ENCODE measurements at places on chromosomes 12 and 14.
A peak's percentile ranks its signal among the peaks of the same experiment; 100 is the strongest.

GRCh38 chr14:90132821-90133570 lies 71.2 kb downstream of the KCNK13 start:
- DNase-seq = no peak

DNA sequence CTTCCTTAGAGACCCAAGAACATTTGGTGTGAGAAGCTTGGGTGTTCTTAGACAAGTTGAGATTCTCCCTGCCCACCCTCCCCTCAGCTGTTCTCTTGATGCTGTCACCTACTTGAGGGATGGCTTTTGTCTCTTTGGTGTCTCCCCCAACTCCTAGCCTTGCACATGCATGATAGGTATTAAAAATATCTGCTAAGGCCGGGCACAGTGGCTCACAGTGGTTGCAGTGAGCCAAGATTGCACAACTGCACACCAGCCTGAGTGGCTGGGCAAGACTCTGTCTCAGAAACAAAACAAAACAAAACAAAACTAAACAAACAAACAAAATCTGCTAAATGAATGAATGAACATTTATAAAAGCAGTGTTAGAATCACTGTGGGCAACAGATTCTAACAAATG lies 261.1 kb downstream of the AKAP6 start:
- no peak for DNase-seq

DNA sequence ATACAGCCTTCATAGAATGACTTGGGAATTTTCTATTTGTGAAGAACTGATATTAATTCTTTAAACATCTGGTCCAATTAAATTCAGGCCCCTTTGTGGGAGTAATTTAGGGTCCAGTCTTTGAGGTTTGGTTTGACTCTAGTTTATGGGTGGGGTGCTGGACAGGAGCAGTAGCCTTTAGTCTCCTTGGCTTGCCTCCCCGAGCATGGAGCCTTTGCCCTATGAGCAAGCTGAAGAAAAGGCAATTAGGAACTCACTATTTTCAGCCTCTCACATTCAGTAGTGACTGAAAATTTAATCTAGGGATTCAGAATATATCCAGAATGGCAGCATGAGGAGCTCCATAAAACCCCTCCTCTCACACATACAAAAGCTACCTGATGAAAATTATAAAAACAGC lies 161.1 kb downstream of the TRHDE start:
- no peak for DNase-seq

DNA sequence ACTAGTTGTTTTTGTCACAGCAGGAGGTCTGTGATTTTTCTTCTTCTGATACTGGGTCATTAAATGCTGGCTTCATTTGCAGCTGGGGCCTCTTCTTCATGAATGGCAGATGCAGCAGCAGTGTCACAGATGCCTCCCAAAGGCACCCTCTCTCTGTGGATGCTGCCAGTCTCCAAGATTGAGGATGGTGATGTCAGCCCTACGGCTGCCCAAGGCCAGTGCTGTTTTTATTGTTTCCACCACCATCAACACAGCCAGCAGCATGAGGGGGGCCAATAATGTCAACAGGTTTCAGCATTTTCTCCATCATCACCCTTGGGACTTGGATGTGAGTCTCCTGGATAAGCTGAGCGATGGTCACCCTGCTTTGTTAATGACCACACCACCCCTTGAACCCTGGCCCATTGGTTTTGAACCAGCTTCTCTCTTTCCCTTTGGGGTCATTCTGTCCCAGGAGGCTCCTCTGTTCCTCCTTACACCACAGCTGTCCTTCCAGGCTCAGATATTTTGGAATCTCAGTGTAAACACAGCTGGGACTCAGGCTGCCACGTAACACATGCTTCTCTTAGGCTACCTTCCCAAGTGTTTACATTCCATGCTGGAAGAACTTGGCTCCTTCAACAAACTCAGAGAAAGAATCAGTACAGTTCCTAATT lies 151.7 kb upstream of the DDHD1 start:
- no peak for DNase-seq

DNA sequence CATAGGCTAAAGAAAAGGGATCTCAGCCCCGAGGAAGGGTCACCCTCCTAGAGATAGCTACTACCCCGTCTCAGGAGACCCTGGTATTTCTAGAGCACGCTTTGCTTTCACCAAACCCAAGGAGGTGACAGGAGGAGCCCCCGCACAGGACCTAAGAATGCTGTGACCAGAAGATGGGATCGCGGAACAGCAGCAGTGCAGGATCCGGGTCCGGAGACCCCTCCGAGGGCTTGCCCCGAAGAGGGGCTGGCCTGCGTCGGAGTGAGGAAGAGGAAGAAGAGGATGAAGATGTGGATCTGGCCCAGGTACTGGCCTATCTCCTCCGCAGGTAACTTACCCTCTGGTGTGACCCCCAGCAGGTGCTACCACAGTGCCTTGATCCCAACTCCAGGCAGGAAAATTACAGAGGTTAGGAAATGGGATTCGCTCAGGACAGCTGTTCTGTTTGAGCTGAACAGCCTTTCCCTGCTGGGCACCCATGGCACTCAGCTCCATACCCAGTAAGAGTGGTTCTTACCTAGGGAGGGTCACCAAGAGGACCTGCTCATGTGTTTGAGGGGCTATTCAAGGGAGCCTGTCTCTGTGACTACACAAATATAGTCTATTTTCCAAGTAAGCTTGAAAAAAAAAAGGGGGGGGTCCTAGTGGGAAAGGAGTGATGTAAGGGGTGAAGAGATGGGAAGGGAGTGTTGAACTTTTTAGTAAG lies 826 bp upstream of the NRL start:
- DNase-seq = no peak

DNA sequence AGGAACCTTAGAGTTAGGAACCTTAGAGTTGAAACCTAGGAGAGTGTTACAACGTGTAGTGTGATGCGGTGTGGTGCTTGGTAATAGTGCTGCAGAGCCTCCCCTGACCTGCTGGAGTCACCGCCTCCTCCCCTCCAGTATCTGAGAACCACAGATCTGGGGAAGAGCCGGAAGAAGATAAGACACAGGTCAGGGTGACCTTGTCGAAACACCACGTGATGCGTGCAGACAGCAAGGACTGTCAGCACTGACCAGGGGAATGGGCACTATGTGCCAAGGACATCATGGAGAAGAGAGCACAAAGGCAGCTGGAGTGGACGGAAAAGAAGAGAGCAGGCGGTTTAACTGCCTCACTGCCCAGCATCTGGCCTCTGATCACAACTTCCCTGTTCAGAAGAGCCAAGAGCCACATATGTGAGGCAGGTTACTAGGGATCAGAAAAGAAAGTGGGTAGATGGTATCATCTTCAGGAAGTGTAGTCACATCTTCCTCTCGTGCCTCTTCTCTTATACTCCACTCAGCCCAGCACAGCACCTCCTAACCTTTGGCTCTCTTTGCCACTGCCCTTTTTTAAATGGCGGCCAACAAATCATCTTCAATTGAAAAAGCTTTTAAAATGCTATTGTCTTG lies 93.7 kb downstream of the TESC start:
- DNase-seq = no peak

GRCh38 chr12:111745211-111745610 lies 21.5 kb upstream of the ALDH2 start:
- no peak for DNase-seq

DNA sequence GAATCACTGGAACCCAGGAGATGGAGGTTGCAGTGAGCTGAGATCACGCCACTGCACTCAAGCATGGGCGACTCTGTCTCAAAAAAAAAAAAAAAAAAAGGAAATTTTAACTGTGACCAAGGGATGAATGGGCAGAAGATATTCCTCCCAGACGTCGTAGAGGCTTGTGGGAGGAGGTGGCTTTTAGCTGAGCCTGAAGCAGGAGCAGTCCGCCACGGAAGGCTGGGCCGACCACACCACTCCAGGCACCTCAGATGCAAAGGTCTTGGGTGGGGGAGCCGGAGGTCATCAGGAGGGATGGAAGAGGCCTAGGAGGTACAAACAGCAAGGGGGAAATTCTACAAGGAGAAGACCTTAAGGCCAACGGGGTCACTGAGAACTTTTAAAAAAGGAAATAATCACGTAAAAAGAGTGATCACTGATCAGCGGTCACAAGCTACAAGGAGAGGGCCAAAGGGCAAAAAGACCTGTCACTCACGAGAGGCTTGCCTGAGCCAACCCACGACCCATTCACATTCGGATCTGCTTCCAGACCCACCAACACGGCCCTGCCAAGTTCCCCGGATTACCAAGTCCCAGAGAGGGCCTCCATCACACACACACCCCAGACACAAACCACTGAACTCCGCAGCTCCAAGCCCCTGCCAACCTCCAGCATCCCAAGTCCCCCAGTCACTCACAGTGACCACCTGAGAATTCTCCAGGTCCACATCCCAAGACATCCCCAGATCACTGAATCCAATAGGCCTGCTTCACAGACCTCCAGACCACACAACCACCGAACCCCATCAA lies 3.5 kb downstream of the ZNF605 start:
- DNase-seq = no peak

DNA sequence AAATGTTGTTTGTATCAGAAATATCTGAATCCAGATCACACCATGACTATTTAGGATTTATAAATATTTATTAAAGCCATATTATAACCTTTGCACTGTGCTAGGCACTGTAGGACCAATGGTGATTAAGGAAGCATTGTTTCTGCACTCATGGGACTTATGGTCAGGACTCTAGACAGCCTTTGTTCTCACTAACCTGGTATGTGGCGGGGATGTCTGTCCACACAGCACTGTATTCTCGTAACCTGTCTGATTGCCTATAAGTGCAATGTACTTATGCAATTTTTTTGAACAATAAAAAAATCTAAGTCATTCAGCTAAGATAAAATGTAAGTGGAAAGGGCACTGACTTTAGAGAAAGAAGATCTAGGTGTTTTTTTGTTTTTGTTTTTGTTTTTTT lies 6.7 kb upstream of the SSPN start:
- no peak for DNase-seq

DNA sequence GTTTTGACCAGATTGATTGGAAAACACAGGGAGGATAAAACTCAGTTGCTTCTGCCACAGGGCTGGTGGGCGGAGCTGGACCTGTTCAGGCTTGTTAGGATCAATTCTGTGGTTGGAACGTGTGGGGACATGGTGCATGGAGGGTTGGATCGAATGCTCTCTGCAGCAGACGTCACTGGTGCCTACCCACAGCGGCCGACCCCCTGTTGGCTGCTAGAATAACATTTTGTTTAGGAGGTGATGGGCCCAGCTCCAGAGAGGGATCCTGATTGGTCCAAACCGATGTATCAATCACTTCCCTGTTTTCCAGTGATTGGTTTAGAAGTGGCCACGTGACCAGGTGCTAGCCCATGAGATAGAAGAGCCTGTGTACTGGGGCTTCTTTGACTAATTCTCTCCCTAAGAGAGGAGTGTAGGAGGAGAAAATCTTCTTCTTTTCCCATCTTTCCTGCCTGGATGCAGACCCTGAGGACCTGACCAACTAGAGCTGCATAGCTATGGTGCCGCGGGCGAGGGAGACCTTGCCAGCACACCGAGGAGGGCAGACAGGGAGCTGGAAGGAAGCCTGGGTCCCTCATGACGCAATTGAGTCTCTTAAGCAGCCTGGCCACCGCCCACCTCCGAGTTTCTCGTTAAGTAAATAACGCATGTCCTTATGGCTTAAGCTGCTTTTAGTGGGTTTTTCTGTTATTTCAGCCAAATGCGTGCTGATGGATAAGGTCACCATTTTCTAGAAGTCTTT lies 163.5 kb downstream of the AACS start:
- no peak for DNase-seq

DNA sequence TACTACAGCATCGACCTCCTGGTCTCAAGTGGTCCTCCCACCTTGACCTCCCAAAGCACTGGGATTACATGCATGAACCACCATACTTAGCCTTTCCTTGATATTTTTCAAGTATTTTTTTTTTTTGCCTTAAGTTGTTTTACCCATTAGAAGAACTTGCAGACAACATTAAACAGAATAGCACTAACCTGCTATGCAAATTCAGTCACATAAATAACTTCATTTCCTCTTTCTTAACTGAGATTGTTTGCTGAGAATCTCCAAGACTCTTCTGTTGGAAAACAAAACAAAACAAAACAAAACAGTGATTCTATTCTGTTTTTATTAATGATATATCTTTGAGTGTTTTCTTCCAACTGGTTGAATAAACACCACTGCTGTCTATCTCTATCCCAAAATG lies 115.9 kb upstream of the IFNG-AS1 start:
- DNase-seq = no peak

DNA sequence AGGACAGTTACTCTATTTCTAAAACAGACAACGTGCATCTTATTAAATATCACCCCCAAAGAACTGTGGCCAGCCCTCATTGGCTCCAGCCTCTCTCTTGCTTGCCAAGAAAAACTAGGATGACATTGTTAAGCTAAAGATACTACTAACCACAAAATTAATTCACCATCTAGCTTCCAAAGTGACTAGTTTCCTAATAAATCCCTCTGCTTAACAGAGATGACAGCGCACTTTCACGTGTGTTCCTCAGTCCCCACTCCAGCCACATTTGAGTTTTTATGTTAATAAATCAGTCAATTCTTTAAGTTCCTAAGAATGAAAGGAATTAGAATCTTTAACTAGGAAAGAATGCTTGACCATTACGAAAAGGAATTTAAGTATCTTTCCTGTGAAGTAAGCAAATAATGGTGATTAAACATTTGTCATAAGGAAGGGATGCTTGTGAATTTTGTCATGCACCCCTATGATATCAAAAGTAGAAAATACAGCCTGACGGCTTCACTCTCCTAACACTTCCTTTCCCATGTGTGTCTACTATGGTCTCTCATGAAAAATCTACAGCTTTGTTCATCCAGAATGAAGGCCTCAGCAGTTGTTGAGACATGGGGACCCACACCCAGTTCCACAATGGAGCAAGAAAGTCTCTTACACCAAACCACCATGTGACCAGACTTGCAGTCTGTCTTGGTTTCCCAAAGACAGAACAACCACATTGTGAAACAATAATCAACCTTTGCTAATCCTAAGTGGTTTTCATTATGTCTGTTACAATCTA lies 8.1 kb downstream of the CORO1C start:
- peak; percentile 84 for DNase-seq

DNA sequence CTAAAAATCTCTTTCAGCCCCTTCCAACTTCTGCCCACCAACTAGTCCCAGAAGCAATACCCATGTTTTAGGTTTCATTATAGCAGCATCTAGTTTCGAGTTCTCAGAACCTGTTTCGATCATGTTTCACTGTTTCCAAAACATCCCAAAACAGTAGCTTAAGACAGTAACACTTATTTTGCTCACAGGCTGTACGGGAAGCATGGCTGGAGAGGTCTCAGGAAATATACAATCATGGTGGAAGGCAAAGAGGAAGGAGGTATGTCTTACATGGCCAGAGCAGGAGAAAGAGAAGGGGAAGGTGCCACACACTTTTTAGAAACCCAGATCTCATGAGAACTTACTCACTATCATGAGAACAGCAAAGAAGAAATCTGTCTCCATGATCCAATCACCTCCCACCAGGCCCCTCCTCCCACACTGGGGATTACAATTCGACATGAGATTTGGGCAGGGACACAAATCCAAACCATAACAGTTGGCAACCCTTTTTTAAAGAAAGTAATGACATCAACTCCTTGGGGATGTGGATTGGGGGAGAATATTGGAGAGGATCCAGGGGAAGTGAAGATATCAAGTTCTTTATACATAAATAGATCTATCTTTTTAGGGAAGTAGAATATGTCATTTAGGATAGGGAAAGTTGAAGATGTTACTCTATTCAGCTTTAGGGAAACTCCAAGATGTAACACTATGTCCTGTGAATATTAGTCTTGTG lies 269.9 kb upstream of the PLEKHG7 start:
- DNase-seq = no peak

Measured in HS-27A (cell line).